ENCODE measurements at places on chromosomes 1 and 21. TPM values are rescaled to one million over a fixed set of nuclear protein-coding genes. Genes with fewer than 3 reads are reported as not detected.

CRB1 gene
- polyA plus RNA-seq = 0.06 TPM

KCTD3 gene
- 8.5 TPM for polyA plus RNA-seq

CELA2B gene
- polyA plus RNA-seq = 0.14 TPM

SPRR2E gene
- polyA plus RNA-seq = not detected

KCNE2 gene
- polyA plus RNA-seq = not detected

LRRC71 gene
- 0.51 TPM for polyA plus RNA-seq

RNU1-1 gene
- not detected for polyA plus RNA-seq

DNA sequence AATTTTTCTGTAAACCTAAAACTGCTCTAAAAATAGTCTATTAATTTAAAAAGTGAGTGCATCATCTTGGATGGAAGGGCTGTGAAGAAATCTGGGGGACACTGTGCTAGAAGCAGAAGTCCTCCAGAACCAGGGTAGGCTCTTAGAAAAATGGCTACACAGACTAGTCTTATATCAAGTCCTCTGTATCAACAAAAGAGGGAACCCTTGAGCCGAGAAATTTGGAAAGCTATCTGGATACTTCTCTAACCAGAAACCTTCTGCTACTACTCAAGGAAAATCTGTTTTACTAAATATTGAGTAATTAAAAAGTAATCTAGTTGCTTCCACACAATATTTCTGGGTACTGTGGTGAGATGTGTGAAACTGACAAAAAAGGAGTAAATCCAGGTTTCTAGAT is 92.1 kb downstream of the WDR3 start:
- no peak for DNase-seq

- DNase-seq = no peak
Measured at GRCh38 chr21:28962465-28962864, 30.2 kb downstream of the LTN1 start.

DNA sequence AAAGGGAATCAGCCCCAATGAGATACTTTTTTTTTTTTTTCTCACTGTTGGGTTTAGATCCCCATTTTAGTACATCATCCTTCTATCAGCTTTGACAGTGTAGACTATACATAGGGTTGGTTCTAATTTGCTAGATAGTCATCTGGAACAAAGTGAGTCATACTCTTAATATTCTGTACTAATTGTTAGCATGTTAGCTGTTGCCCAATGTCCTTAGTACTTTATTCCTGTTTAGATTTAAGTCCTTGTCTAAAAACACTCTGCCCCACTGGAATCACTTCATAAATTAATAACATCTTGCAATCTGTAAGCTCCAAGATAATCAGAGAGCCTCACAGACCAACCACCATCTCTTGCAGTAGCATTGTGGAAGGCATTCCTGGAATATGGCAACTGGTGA is 209.8 kb upstream of the KIAA0040 start:
- DNase-seq = no peak

DNA sequence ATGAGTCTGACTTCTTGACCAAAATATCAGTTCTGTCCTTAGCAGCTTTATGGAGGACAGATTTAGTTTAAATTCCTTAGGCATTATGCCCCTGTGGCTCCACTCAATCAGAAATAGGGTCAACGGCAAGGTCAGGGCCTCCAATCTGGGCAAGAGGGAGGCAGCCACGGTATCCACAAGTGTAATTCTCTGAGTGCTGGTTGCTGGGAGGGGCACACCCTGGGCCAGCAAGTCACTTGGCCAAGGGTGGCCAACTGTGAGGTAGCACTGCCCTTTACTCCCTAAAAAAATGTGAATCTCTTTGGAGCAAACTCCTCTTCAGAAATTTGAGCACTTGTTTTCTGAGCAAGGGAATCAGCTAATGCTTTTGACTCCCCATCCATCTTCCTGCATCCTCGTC is 12.8 kb downstream of the SPATA46 start:
- DNase-seq = no peak

GRCh38 chr1:96206451-96206850 is 515.1 kb upstream of the PTBP2 start:
- no peak for DNase-seq

GRCh38 chr1:226549094-226549936 is 751 bp downstream of the STUM start:
- no peak for DNase-seq

DNA sequence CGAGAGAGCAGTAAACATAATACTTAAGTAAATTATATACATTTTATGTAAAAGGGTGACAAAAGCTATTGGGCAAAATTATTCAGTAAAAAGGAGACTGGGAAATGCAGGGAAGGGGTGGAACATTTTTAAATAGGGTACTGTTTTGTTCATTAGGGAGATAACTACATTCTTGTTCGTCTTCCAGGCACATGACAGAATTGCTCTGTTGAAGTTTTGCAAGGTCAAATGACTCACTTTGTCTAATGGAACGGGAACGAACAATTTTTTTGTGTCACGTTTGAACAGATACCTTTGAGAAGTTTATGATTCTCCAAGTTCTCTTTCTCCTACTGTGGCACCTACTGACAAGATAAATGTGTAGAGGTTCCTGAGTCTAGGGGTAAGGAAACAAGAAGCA is 382.3 kb upstream of the ZRANB2 start:
- no peak for DNase-seq

- no peak for DNase-seq
Measured at GRCh38 chr1:61101536-61101935, 19.2 kb downstream of the NFIA start.

DNA sequence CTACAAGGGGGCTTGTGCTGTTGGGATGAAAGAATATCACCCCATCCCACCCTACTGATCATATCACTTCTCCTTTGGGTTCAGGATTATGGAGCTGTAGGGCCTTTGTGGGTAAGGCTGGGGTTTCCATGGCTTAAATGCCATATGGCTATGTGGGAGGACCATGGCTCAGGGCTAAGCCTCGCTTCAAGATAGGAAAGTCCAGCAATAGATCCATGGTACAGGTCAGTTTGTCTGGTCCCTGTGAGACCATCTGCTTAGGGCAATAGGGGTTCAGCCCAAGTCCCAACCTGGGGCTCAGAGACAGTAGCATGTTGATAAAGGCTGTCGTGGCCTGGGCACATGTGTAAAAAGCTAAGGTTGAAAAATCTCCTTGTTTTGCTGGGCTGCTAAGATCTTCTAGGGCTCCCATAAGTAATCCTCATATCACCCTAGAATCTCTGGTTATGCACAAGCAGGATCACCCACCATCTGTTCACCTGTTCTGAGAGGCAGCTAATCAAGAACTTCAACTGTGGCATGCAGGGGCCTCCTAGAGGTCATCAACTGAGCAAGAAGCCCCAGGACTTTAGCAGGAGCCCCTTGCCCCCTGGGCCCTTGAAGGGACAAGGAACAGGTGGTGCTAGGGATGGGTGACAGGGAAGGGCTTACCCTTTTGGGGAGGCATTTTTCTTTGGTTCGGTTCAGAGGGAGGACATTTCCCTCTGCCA is 66.5 kb downstream of the UBE2T start:
- peak; percentile 18 for DNase-seq

Data from spleen (tissue), 13 donors.